ENCODE measurements at places on chromosomes 11 and 22.

- no peak for DNase-seq
These were observed 453.4 kb downstream of the TBC1D22A start for GRCh38 chr22:47215851-47216250.

DNA sequence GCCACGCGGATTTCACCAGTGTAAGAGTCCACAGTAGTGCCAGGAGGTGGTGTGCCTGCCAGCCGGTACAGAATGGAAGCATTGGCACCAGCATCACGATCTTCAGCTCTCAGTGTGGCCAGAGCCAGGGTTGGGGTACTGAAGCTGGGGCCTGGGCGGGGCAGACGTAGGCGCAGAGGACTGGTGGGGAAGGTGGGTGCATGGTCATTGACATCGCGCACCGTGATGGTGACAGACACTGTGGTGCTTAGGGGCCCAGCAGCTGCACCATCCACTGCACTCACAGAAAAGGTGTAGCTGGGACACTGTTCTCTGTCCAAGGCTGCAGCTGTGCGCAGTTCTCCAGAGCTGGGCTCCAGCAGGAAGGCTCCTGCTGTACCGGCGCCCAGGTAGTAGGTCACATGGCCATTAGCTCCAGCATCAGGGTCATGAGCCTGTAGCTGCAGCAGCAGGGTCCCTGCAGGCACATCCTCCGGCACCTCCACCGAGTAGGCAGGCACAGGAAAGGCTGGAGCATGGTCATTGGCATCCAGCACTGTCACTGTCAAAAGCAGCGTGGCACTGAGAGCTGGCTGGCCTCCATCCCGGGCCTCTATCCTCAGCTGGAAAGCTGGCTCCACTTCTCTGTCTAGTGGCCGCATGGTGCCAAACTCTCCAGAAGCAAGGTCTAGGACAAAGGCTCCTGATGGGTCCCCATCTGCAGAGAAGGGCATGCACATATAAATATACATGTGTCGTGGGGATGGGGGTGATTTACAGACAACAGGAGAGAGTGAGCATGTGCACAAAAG lies 7.9 kb upstream of the TPP1 start:
- DNase-seq: no peak

GRCh38 chr22:21455334-21456089 lies 11.7 kb upstream of the TMEM191C start:
- DNase-seq: no peak

DNA sequence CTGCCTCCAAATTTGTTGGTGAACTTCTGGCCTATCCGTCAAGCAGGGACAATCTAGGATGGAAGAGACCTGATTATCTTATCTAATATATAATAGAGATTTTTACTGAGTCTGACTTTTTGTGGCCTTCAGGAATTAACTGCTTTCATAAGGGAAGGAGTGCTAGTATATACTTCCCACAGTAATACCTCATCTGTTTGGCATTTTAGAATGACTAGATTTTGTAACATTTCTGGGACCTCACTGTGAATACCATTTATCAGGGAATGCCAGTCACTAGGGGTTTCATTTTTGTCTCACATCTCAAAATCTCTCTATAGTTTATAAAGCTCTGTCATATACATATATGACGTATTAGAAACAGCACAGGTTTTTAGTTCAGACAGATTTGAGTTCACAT lies 114.3 kb downstream of the INSC start:
- no peak for DNase-seq

GRCh38 chr11:85827748-85828639 lies 17.1 kb upstream of the SYTL2 start:
- no peak for DNase-seq

- DNase-seq: no peak
These were observed 14.2 kb upstream of the VSIG10L2 start for GRCh38 chr11:125931668-125932067.

DNA sequence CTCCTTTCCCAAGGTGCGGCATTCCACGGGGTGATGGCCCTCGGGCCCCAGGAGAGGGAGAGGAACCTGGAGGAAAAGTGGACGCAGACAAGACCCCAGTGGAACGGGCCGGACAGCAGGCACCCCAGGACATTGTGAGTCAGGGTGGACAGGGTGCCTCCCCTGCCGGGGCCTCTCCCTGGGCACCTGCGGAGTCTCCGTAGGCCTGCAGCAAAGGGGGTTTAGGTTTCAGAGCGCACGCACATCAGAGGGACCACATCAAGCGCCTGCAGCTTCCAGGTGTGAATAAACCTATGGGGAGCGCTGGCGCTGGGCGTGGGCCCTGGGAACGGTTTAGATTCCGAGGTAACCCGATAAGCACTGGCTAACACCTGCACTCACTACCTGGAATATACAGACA lies 22.7 kb upstream of the FGF19 start:
- DNase-seq: no peak

DNA sequence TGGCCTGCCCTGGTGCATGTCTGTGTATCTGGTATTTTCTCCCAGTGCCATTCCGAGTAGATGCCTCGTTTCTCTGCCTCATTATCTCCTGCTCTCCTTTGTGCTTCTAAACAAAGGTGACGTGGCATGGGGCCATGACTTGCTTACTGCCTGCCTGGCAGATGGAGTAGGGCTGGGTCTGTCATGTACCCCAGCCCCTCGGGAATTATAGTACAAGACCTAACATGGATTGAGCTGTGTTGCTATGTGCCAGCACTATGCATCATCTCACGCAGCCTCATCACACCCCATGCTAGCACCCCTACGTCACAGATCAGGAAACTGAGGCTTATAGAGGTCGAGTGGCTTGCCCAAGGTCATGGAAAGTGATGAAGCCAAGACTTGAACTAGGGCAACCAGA lies 88.1 kb downstream of the GALNT18 start:
- DNase-seq: peak; percentile 3

GRCh38 chr11:68870470-68870869 lies 28.8 kb upstream of the CPT1A start:
- DNase-seq: no peak

DNA sequence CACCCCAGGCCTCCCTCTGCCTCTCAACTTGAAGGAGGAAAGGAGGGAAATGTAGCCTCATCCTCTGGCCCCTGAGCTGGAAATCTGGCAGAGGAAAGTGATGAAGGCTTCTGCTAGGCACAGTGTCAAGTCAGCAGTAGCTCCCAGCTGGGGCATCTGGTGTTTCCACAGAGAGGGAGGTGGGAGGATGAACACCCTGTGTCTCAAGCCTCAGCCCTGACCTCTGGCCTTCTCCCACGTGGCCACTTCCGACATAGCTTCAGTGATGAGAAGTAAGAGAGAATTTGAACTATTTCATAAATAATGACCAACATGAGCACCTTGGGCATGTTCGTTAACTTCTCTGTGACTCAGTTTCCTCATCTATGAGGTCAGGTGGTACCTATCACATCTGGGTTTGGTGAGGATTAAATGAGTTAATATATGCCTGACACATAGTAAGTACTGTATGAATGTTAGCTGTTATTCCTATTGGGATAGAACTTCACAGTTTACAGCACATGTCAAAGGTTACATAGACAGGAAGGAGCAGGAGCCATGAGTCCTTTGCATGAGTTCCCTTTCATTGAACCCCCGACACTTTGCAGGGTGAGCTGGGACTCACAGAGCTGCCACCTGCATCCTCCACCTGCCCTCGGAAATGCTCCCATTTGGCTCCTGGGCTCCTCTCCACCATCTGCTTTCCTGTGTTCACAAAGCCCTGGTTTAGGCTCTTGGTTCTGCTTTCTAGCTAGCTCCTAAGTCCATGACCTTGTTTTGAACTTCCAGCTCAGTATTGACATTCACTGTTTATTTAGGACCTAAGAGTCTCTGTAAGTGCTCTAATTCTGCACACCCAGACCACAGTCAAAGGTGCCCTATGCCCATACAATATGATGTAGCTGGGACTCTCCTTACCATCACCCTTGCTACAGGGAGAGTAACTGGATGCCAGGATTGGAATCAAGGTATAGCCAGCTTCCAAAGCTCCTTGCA lies 61.7 kb downstream of the CSNK2A3 start:
- DNase-seq: no peak

DNA sequence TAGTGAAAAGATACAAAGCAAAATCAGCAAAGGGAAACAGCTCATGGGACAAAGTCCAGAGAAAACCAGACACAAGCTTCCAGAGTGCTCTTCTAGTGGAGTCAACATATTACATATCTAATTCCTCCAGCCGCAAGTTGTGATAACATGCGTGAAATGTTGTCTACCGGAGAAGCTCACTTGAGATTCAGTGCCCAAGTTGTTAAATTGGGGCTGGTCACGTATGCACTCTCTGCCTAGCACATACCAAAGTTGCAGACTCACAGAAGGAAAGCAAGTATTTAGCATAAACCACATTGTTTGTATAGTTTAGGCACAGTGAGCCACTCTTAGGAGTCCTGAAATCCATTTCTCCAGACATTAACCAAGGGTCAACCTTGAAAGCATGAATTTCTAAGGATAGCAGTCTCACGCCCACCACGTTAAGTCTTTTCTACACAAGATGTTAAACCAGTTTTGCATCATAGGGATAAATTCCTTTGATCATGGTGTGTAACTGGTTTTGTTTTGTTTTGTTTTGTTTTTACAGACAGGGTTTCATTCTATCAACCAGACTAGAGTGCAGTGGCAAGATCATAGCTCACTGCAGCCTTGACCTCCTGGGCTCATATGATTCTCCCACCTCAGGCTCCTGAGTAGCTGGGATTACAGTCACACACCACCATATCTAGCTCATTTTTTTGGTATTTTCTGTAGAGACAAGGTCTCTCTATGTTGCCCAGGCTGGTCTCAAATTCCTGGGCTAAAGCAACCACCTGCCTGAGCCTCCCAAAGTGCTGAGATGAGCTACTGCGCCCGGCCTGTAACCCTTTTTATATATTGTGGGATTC lies 39.5 kb upstream of the EP300 start:
- no peak for DNase-seq

GRCh38 chr11:107857550-107858216 lies 904 bp downstream of the SLC35F2 start:
- no peak for DNase-seq

DNA sequence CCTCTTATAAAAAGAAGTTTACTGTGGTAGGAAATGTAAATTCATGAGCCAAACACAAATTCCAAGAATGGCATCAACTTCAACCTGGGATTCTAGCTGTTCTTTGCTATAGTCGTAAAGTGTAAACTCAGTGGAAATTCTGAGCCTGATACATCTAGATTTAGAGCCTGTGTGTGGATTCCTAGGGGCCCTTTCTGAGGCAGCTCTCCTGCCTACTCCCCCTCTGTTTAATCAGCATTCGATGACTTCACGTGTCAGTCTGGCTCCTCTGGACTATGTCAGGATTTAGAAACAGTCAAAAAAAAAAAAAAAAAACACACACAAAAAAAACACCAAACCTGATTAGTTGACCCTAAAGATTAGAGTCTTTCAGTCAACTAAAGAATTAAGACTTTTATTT lies 93.1 kb upstream of the SC5D start:
- no peak for DNase-seq

GRCh38 chr11:63867511-63867910 lies 28.6 kb downstream of the MARK2 start:
- no peak for DNase-seq

DNA sequence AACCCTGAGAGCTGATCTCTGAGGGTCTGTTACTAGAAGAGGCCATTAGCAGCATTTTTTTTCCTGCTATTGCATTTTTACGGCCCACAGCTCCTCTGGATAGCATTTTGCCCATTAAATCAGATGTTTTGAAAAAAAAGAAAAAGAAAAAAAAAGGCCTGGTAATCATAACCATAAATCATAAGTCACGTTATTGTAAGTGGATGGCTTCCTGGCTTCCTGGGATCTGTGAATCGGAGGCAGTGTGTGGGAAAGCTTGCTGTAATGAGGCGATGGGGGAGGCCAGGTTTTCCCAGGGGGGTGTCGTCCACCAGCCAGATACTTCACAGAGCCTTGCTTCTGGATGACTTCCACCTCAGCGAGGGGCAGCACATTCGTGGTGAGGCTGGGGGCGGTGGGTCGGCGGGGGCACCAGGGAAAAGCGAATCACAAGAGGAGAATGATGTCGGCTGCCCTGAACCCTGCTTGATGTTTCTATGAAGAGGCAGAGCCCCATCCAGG lies 106.5 kb upstream of the SYT13 start:
- DNase-seq: no peak

- DNase-seq: no peak
These were observed 87.8 kb downstream of the WNT7B start for GRCh38 chr22:45889093-45889538.

- DNase-seq: no peak
These were observed at the start of gene CDC42EP1 for GRCh38 chr22:37559901-37560607. TSS of gene CDC42EP1 (plus strand) at chr22:37560480. CDS start at chr22:37566350, 5,870 bp downstream.

GRCh38 chr11:76276781-76277155 lies 70.5 kb upstream of the WNT11 start:
- no peak for DNase-seq

DNA sequence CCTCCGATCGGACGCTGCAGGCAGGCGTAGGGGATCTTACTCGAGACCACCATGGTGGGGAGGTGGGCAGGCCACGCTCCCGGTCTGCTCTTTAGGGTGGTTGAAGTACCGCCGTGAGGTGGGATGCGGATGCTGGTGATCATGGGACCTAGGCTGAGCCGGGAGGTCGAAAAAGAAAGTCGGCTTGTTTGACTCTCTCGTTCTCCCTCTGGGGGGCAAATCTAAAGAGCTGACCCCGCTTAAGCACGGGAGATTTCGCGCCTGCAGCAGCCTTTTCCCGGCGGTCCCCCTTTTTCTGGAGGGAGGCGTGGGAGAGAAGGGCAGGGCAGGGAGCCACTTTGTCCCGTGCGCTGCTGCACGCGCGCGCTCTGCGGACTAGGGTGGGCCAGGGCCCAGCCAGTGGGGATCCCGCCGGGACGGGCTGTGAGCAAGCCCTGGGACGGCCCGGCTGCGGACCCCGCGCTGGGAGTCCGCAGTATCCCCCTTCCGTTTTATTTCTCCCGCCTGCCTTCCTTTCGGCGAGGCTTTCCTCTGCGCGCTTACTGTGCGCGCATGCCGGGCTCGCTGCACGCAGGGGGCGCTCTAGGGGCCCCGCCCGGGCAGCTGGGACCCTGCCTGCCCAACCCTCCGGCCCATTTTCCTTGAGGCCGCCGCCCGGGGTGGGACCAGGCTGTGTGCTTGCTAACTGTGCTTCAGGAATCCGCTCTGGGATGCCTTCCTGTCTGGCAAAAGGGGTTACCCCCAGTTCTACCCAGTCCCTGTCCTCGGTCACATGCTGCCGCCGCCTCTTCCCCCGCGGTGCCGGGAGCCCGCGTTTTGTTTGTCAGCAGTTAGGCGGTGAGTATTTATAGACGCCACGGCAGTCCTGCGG lies 81.0 kb downstream of the PRR5L start:
- no peak for DNase-seq

DNA sequence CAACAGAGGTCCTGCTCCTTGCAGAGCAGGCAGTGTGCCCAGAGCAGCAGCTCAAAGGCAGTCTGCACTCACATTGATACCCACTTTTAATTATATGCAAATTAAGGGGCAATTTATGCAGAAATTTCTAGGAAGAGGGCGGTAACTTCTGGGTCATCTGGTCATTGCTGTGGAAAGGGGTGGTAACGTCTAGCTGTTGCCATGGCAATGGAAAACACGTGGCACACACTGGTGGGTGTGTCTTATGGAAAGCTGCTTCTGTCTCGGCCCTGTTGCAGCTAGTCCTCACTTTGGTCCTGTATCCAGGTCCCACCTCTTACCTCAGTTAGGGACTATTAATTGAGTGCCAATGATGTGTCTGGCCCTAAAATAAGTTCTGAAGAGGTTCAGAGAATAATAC lies 36.8 kb downstream of the BARX2 start:
- no peak for DNase-seq

- no peak for DNase-seq
These were observed 301.3 kb downstream of the DDX10 start for GRCh38 chr11:108966206-108966605.
